ENCODE measurements at places on chromosomes 5 and 9. TPM values are rescaled to one million over a fixed set of nuclear protein-coding genes. Genes with fewer than 3 reads are reported as not detected.

Gene PTCD2
- 7.7 TPM for total RNA-seq

DNA sequence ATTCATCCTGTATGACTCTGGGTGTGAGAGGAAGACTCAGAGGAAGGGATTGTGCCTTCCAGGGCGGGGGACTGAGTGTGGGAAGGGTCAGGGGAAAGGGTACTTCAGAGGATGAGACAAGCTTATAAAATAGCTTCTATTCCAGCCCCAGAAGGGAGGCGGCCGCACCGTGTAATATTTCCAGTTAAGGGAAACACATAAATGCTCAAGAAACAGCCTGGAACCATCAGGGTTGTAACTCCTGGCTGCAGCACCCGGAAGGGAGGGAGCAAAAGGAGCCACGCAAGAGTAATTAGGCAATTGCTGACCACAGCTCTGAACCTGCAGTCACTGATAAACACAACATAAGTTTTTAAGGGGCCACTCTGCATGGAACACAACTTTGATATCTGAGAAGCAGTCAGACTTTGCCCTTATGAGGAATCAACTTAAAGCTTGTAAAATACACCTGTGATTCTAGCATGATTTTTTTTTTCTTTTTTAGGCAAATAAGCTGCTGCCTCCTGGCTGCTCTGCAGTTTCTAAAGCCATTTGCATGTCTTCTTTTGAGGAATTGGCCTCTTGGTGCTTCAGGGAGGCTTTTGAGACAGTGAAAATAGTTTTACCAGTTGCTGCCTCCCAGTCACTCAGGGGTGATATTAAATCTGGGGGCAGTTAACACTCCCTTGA is 382.7 kb downstream of the ENC1 start:
- ATAC-seq, result no peak

- ATAC-seq, result peak; percentile 93
Measured at GRCh38 chr5:111694133-111694532, 62.9 kb downstream of the NREP start.

- ATAC-seq, result no peak
Measured at GRCh38 chr5:963673-964531, 44.7 kb upstream of the NKD2 start.

DNA sequence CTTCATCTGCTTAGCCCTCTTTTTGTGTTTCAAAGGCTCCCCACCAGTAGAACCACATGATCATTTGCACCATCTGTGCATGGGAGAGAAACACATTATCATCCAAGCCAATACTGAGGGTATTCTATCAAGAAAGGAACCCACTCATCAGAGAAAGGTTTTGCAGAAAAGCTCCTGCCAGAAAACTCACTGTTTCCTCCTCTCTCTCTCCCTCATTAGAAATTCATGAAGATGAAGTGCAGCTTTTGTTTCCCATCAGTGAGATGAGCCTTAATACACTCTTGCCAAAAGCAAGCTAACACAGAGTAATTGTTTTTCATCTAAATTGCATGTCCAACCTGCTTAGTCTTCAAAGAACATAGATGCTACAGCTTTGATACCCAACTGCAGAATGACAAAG is 142.4 kb upstream of the GRAMD2B start:
- ATAC-seq, result no peak

Gene RGMB
- total RNA-seq, result 9.7 TPM

GRCh38 chr9:6829536-6829935 is 71.8 kb downstream of the KDM4C start:
- ATAC-seq, result no peak

DNA sequence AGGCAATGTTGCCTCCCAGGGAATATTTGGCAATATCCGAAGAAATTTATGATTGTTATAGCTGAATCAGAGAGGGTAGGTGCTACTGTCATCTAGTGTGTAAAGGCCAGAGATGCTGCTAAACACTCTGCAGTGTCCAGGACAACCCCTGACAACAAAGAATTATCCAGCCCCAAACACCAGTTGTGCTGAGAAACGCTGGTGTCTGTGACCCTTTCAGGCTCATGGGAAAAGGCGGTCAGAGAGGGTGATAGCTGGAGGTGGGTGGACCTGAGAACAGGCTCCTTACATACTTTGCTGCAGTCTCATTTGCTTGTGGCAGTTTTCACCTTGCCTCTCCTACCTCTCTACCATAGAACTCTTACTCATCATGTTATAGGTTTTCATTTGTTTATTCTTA is 295.3 kb upstream of the DMRT1 start:
- ATAC-seq, result no peak

DNA sequence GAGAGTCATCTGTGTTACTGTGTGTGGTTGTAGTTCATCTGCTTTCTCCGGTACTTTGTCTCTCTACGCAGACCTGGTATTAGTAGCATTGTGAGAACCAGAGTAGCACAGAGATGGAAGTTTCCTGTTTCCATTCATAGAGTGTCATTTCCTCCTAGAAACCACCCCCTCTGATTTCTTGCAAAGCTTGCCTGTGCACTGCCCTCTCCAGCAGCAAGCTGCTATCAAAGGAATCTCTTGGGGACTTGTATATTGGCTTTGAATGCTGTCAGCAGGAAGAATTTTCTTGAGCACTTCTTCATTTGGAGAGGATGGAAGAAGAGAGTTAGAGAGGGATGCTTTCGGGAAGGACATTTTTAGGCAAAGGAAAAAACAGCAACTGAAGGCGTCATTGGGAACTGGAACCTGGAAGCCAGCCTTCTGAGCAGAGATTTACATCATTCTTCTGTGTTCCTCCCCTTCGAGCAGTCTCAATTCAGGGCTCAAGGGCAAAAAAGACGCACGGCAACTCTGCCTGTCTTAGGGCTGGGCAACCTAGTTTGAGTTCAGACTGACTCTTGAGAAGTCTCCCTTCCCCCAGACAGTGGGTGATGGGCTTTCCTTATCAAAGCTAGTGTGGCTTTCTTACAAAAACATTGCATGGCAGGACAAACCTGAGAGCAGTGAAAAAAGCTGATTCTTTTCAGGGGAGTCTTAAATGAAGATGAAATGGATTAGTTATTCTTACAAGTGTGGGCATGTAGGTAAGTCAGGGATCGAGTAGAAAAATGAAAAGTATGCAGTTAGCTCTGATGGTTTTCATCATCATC is 226.3 kb downstream of the AOPEP start:
- peak; percentile 47 for ATAC-seq

Gene MTAP
- total RNA-seq, result 50.5 TPM

DNA sequence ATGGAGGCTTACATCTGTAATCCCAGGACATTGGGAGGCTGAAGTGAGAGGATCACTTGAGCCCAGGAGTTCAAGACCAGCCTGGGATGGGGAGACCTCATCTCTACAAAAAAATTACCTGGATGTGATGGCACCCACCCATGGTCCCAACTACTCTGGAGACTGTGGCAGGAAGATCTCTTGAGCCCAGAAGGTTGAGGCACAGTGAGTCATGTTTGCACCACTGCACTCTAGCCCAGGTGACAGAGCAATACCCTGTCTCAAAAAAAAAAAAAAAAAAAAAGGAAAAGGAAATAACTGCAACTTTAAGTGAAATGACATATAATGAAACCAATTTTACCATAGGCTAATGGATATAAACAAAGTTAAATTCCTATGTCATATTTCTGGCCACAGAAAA is 152.1 kb upstream of the DHFR start:
- ATAC-seq, result no peak

GRCh38 chr9:98823666-98824334 is 16.3 kb downstream of the GALNT12 start:
- peak; percentile 78 for ATAC-seq

Gene GBA2
- total RNA-seq, result 20.9 TPM

Gene IL17B
- total RNA-seq, result 0.28 TPM

DNA sequence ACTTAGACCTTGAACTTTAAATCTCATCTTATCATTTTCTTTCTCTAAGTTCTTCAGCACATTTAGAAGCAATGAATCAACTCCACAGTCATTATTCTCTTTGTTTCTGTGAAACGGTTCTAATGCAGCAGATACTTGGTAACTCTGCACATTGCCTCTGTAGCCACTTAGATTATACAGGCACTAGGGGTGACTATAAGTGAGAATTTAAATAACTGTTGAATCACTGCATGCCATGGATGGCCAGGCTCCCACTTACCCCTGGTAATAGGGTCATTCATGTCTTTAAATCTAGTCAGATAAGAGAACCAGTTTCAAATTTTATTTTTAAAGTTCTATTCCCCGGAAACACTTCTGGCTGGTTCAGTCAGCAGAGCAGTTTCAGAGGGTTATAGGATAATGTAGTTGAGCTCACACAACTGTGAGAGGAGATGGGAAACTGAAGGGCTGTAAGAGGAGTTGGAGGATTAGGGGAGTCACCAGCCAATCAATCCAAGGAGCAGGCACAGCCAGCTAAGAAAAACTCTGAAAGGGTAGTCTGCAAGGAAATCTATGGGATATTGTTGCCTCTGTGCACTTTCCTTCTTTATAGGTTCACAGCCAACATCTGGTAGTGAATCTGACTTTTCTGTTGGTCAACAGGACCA is 4.2 kb upstream of the MINAR2 start:
- ATAC-seq, result no peak

Gene ADAMTSL1
- 1.5 TPM for total RNA-seq

- ATAC-seq, result no peak
Measured at GRCh38 chr5:6746244-6746643, 33.0 kb downstream of the TENT4A start.

- no peak for ATAC-seq
Measured at GRCh38 chr5:57054135-57054534, 102.2 kb upstream of the MIER3 start.

DNA sequence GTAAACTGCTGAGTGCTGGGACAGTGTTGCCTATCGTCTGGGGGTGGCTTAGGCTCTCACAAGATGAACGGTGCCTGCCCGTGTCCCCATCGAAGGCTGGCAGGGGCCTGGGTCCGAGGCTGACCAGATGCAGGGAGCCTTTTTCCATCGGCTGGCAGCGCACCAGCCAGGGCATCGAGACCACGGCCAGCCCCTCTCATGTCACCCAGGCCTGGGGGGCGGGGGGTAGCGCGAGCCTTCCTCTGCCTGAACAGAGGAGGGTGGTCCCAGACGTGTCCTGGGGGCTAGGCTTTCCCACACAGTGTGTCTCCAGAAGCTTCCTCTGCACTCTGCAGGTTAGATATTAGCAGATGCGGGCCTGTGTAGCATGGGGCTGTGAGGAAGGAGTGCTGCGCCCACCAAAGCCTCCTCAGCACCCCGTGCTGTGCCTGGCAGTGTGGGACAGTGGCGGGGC is 17.3 kb downstream of the FGD3 start:
- no peak for ATAC-seq

DNA sequence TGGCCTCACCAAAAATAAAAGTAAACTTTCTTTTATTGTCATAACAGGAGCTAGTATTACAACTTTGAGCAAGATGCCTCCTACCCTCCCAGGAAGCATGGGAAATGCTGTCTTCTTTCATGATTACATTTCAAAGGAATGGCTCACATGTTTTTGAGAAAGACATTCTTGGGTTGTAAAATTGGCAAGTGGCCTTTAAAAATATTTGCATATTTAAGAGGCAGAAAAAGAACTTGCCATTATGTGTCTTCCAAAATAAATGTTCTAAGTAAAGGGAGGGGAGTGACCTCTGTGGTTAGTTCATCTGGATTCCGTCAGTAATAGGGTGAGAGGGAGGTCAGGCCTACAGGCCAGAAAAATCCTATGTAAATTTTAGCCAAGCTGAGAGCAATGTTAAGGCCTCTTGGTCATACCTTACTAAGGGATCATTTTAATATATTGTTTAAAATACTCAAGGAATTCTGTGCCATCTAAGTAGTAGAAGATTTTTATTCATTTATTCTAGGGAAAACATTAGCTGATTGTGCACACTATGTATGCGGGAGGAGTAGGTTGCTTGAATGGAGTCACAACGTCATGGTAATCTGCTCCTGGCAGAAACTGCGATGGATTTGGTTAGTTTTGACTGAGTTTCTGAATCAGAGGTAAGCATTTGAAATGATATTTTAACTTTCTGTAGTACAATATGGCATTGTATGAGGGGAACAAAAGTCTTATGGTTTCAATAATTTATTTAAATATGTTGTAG is 1485.7 kb upstream of the CDH9 start:
- ATAC-seq, result no peak

GRCh38 chr5:57442080-57442839 is 40.4 kb downstream of the ACTBL2 start:
- ATAC-seq, result peak; percentile 53
